ENCODE measurements at places on chromosomes 7 and 10.

- peaks cover 8% of the 10 kb centered on the region for H3K27me3 ChIP-seq
- H3K27ac ChIP-seq, result peak within 1 kb of the TSS; percentile 38
- no peaks in the 10 kb centered on the region for H3K36me3 ChIP-seq
Observed at GRCh38 chr7:4861673-4862072, at the start of gene PAPOLB. TSS of gene PAPOLB (minus strand) at chr7:4862030. CDS start at chr7:4861810, 220 bp downstream.

DNA sequence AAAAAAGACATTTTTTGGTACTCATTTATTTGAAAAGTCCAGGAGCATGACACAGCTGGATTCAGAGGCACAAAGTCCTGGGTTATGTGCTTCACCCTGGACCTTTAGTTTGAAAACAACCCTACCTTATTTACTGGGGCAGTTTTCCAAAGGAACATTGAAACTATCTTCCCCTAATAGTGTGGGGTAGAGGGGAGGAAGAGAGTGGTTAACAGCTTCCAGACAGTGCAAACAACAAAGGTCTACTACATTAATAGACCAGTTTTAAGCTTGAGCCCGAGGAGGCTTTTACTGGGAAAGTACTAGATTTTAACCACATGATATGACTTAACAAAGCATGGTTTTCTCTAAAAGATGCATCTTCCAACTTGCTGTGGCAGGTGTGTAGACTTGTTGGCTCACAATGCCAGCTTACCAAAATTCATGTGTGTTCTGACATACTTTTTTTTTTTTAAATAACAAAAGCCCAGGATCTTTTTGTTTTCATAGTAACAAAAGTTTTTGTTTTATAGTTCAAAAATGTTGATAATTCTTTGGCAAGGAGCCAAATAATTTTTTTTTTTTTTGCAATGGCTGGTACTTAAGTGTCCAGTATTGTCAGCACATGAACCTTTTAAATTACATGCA, 1.8 kb downstream of the GSTO1 start:
- peak overlapping the region; percentile 99 for H3K4me3 ChIP-seq
- H3K27ac ChIP-seq, result peak overlapping the region; percentile 100
- peaks cover 42% of the 10 kb centered on the region for H3K36me3 ChIP-seq

DNA sequence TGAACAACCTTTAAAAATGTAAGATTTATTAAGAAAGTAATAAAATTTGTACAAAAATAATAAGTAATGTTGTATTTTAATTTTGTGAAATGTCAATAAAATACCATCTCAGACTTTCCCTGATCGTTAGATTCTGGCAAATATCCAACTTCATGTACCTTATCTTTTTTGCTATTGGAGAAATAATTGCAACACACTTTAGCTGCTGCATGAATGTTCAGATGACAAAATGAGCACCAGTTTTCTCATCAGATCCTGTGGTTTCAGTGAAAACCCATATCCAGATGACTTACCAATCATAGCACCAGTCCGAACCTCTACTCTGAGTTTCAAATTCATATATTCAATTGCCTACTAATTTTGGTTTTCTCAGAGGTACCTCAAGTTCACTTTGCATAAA, 69.9 kb downstream of the CASD1 start:
- peaks cover 30% of the 10 kb centered on the region for H3K36me3 ChIP-seq
- no peak overlapping the region for H3K4me3 ChIP-seq
- peaks cover 8% of the 10 kb centered on the region for H3K4me1 ChIP-seq

GRCh38 chr10:98748298-98748697, 301.6 kb upstream of the HPS1 start:
- no peak for DNase-seq
- H3K4me1 ChIP-seq, result no peaks in the 10 kb centered on the region
- H3K27me3 ChIP-seq, result no peaks in the 10 kb centered on the region
- no peaks in the 10 kb centered on the region for H3K36me3 ChIP-seq
- H3K4me3 ChIP-seq, result no peak overlapping the region
- no peak overlapping the region for H3K27ac ChIP-seq

DNA sequence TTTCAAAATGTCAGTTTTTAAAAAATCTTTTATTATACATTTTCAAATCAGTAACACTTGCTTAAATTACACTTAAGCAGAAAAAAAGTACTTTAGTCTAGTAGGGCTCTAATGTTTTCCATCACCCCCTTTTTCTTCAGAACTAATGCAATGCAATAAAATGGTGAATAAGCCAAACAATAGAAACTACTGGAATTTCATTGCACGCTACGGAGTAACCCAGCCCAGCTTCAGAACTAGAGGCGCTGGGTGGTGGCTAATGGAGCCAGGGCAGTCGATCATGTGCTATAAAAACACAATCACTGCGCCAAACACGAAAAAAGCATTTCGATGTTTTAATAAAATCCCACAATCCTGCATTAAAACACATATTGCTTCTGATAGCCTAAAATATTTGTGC, 59.9 kb upstream of the ODAD2 start:
- no peaks in the 10 kb centered on the region for H3K27me3 ChIP-seq
- no peaks in the 10 kb centered on the region for H3K4me1 ChIP-seq
- no peak overlapping the region for H3K27ac ChIP-seq
- DNase-seq, result no peak
- peaks cover 11% of the 10 kb centered on the region for H3K36me3 ChIP-seq
- H3K4me3 ChIP-seq, result no peak overlapping the region

DNA sequence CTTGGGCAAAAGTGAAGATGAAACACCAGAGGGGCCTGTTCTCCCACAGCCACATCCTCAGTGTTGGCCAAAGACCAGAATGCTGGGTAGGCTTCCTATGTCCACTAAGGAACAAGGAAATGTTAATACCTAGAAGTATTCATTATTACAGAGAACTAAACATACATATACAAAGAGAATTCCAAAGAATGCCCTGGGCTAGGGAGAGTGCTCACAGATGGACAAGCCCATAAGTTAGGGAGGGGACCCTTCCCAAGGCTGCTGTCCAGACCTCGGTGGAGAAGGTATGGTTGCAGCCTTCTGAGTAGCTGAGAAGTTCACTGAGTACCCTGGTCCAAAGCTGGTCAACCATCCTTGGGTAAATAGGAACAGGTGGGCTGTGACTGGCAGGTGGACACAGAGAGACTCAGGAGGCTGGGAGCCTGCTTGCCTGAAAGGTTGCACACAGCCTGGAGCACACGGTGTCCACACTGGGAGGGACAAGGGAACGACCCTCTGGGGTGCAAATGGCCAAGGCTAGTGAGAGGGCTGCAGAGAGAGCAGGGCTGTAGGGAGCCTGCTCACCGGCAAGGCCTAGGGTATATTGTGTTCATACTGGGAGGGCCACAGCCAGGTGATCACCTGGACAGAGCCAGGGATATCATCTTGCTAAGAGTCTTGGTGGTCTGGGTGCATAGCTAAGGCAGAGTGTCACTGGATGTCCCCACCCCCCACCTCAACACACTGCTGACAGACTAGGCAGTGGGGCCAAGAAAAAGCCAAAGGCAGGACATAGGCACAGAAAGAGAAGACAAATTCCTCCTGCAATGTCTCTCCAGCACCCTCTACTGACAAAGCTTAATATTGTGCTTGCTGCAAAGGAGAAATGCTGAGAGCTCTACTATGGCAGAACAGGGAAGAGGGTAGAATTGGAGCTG, 40.3 kb downstream of the CPVL start:
- H3K27me3 ChIP-seq, result no peaks in the 10 kb centered on the region
- H3K4me1 ChIP-seq, result peaks cover 26% of the 10 kb centered on the region
- DNase-seq, result no peak

Data from left ventricle myocardium inferior (tissue), 1 donor.